IMR-90 (cell line): ENCODE measurements at places on chromosomes 16 and 17.

DNA sequence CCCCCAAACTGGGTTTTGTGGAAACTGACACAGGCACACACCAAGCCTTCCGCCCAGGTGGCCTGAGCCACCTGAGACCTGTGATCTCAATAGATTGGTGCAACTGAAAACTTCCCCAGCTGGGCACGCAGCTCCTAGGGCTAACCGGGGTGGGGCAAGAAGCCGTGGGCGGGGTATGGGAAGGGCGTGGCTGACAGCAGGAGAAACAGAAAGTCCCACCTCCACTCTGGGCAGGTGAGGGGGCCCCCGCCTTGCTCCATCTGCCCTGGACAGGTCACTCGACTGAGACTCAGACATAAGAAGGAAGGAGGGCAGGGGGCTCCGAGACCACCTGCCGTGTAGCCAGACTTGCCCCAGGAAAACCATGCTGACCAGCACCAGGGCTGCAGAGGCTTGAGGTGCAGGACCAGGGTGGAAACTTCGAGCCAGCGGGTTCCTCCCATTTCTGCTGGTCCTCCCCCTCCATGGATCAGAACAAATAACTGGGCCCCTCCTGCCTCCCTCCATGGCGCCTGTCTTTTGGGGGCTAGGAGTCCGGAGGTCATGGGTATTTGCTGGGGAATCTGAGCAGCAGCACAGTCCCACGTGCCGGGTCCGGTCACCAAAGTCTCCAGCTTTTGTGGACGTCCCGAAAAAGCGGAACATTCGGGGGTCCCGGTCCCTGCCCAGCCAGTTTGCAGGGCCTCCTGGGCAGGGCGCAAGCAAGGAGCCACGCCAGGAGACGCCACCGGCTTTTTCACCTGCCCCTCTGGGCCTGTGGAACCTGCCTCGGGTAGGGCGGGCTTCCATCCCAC lies 1.3 kb downstream of the TIMP2 start:
- DNase-seq = no peak

DNA sequence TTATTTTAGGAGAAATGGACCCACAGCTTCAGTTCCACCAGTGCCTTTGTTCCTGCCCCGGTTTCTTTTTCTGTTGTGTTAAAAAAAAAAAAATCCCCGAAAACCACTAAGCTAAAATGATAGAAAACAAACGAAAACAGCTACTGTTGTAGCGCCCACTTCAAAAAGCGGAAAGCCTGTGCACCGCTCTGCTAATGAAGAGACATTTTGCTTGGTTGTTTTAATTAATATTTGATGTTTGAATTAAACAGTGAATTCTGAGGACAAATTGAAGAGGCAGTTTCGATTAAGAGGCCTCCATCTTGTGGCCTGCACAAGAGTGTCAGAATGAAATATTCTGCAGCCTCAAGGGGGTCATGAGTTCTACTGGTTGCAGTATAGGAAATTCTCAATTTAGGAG lies 186.7 kb downstream of the RPTOR start:
- DNase-seq = no peak

DNA sequence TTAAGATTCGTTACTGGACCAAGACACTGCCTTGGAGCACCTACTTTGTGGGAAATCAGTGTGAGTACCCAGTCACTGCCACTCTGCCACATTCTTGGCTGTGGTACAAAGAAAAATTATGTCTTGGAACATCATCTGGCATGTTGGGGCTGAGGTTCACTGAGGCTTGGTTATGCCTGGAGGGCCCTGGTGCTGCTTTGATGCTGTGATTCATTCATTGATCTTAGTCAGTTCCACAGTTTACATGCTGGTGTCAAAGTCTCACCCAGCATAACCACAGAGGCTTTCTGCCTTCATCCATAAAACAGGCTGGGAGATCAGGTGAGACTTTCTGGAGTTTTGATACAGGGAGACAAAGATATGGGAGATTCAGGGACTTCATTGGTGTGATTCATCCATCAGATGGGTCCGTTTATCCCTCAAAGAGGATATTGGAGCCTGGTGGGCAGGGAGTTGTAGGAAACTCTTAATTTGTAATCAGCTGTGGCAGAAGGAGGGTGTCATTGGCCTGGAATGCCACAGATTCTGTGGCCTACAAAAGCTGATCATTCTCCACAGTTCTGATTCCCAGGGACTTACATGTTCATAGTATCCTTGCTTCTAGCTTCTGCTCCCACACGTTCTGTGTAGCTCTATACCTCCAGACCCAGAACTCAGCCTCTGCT lies 322.5 kb downstream of the PMP22 start:
- no peak for DNase-seq

- no peak for DNase-seq
Observed at GRCh38 chr17:73875346-73875745, 231.1 kb upstream of the SDK2 start.

- no peak for DNase-seq
Observed at GRCh38 chr17:69608141-69608540, 193.6 kb downstream of the MAP2K6 start.

GRCh38 chr17:46974086-46974485 lies 5.0 kb downstream of the RPRML start:
- DNase-seq = no peak

DNA sequence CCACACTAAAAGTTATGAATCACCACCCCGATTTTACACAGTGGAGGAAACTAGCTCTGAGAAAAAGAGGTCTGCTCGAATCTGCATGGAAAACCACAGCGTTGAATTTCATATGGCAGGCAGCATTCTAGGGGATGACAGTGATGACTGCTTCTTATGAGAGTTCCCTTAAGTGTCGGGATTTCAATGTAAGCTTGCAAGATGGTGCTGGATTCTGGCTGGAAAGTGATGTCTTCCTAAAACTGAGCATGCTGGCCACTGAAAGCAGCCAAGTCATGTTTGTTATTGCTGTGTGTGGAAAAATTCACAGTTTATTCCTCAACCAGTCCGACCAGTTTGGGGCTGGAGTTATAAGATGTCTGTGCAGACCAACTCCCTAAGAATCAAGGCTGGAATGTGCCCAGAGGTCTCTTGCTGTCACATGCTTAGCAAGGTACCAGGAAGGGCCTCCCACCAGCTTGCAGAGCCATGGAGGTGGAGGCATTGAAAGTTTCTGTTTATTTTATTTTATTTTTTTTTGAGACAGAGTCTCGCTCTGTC lies 37.2 kb upstream of the GAN start:
- DNase-seq = no peak

GRCh38 chr16:19481296-19481695 lies 40.6 kb downstream of the GDE1 start:
- DNase-seq = no peak

DNA sequence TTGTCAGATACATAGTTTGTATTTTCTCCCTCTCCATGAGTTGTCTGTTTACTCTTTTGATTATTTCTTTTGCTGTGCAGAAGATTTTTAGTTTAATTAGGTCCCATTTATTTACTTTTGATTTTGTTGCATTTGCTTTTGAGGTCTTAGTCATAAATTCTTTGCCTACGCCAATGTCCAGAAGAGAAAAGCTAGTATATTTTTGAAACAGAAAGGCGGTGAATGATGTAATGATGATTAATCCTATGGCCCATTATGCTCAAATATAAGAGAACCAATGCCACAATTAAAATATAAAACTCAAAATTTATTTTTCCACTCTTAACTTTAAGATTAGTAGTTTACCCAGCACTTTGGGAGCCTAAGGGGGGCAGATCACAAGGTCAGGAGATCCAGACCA lies 59.8 kb upstream of the SMIM36 start:
- peak; percentile 58 for DNase-seq
